ENCODE measurements at places on chromosomes 7 and 10.

- peak; percentile 39 for DNase-seq
These were observed 84.5 kb upstream of the DYNC1I1 start for GRCh38 chr7:95687759-95688343.

- DNase-seq: no peak
These were observed 60.2 kb downstream of the DNAJB9 start for GRCh38 chr7:108629651-108630400.

DNA sequence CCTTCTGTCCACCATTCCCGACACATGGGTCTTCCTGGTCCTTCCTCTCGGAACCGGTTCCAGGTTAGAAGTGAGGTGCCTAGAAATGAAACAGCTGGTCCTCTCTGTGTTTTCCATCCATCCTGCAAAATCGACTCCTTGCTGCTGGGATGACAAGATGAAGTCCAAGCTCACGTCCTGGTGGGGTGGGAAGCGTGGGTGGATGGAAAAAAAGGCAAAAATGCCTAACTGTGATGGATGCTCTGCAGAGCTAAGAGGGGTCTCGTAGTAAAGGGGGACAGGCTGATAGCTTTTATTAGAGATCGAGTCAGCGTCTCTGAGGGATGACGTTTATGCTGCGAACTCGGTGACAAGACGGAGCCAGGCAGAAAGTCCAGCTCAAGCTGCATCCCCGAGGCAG, 14.1 kb downstream of the CALML5 start:
- no peak for DNase-seq

- peak; percentile 98 for DNase-seq
These were observed 3.2 kb downstream of the PARP12 start for GRCh38 chr7:140059273-140060242.

- DNase-seq: no peak
These were observed 186.7 kb downstream of the PCLO start for GRCh38 chr7:82975811-82976468.

DNA sequence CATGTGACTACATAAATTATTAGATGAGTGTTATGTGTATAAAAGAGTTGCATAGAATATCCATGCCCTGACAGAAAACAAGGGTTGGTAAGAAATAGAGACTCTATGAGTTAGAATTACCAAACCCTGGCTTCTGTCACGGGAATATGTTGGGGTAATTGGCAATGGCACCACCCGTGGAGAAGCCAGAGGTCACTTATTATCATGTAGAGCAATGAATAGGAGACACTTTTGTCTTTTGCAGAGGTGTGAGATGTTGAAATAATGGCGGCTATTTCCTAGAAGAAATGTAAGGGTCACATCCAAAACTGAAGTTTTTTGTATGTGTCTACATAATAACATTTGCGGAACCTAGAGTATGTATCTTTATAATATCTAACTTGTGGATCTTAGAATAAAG, 35.3 kb downstream of the ABCB5 start:
- DNase-seq: no peak

- DNase-seq: peak; percentile 27
These were observed 198.1 kb upstream of the NFE2L3 start for GRCh38 chr7:25953859-25954258.

DNA sequence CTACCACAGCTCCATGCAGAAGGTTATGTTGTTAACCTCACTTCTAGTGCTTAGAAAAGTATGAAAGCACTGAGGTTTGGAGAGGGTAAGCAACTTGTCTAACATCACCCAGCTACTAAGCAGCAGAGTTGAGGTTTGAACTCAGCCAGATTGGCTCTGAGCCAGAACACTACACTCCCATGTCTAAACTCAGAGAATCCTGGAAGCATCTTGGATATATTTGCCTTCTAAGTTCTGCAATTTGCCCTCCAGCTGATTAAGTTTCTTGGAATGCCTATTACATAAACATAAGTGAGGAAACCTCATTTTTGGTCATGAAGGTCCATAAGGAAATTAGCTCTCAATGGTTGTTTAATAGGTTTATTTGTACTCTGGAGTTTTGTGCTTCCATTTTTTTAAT, 78.1 kb upstream of the PHYHIPL start:
- no peak for DNase-seq

DNA sequence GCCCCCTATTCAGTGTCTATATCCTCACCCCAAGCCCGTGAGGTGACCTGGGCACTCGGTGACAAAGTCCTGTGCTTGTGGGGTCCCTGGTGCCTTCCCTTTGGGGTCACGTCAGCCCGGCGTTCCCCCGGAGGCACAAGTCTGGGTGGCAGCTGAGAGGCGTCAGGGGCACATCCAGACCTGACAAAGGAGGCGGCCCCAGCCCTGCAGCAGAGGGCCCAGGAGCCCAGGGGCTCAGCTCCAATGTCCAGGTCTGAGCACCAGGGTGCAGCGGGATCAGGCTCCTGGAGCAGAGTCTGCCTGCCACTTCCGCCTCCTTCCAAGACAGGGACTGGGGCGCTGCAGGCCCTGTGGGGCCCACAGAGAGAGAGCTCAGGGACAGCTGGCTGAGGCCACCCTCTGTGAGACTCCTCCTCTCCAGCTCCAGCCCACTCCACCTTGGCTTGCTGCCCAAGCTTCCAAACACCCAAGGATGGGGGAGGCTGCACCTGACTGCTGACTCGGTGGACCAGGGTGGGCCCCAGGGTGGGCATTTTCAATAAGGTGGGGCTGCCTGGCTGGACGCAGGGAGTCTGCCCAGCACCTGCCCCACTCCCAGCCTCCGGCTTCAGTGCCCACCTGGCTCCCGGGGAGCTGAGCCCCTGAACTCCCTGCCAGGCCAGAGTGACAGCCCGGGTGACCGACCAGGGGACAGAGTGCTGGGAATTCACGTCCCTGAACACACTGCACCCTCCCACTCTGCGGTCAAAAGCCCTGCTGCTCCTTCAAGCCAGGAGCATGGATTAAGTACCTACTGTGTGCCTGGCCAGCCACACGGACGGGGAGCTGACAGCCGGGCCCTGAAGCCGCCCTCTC, 1.0 kb upstream of the KNDC1 start:
- peak; percentile 10 for DNase-seq

GRCh38 chr7:23462846-23463245, 7.4 kb downstream of the IGF2BP3 start:
- peak; percentile 52 for DNase-seq
